SJSA1 (cell line): ENCODE measurements at places on chromosomes 1 and 21.

- DNase-seq, result no peak
Observed at GRCh38 chr1:167526667-167527383, 8.5 kb upstream of the CD247 start.

DNA sequence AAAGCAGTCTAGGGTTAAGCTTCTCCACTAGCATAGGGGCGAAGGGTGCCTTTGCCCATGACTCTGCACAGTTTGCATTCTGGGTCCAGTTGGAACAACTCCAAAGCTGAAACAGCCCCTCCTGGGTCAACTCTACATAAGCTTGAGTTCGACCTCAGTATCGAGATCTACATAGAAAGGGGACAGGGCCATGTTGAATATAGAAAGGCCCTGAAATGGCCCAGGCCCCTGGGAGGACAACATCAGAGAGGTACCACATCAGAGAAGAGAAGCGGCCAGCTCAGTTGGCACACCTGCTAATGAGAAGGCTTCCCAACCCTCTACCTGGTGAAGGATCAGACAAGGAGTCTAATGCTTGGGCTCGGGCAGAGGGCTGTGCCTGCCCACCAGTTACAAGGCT is 1.6 kb downstream of the DENND2D start:
- DNase-seq, result no peak

- peak; percentile 36 for DNase-seq
Observed at GRCh38 chr1:83901547-83902155, 97.3 kb downstream of the TTLL7 start.

DNA sequence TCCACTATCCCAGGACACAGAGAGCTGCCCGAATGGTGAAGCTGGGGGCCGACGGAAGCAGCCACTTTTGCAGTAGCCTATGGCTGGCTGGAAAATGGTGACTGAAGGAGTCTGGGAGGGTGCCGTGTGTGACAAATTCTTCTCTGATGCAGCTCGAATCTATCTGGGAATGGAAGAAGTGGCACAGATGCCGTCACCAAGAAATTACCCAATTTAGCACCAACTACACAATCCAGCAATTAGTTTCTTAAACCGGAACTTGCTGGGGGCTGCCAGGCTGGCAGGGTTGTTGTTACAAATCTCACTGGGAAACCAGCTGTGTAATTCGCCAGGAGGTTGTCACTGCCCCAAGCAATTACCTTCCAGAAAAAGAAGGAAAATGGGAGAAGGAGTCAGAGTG is 18.0 kb downstream of the DLGAP3 start:
- DNase-seq, result no peak

DNA sequence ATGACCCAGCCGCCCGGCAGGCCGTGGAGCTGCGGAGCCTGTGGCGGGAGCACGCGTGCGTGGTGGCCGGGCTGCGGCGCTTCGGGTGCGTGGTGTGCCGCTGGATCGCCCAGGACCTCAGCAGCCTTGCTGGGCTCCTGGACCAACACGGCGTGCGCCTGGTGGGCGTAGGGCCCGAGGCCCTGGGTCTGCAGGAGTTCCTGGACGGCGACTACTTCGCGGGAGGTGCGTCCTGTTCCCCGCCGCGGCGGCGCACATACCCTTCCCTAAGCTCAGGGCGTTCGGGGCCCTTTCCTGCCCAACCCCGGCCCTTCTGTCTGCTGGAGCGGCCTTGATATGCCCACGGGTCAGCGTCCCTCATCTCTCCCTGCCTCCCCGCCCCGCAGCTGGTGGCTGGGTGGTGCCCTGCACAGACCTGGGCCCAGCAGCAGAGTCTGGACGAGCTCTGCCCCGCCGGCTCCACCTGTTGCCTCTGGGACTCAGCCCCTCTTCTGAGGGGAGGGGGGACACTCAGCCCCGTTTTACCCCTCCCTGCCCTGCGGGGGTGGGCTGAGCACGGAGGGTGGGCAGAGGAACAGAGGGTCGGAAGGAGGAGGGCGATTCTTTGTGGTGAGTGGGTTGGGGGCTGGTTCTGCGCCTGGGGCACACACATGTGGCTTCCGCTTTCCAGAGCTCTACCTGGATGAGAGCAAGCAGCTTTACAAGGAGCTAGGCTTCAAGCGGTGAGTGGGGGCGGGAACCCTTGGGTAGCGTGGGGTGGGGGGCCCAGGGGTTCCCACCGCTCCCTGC is 688 bp downstream of the PRXL2B start:
- DNase-seq, result no peak

GRCh38 chr21:31374395-31374794 is 30.3 kb upstream of the TIAM1 start:
- DNase-seq, result no peak

DNA sequence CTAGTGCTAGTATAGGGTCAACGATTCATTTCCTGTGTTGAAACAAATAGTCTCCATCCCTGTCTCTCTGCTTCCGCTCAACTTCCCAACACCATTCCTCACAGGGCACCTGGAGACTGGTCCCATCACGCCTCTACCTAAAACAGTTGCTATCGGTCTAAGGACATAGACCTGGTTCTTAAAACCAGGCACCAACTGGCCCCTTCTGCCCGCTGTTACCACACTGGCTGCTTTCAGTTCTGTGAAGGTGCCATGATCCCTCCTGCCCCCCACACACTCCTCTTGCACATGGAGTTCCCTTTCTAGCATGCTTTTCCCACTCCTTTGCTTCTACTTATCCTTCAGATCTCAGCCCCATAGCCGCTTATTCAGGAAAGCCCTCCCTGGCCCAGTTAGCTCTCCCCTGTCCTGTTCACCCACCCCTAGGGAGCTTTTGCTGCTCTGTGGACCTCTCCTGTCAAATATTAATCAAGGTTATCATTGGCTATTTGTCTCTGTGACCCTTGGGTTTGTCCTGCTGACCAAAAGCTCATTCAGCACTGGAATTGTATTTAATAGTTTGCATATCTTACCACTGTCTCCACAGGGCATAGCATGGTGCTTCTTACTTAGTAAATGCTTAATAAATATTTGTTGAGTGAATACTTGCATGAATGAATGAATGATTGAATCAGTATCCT is 11.9 kb upstream of the KPRP start:
- DNase-seq, result no peak

GRCh38 chr1:4894566-4894965 is 240.2 kb downstream of the AJAP1 start:
- DNase-seq, result no peak

- no peak for DNase-seq
Observed at GRCh38 chr1:6509919-6510291, 18.4 kb upstream of the PLEKHG5 start.

DNA sequence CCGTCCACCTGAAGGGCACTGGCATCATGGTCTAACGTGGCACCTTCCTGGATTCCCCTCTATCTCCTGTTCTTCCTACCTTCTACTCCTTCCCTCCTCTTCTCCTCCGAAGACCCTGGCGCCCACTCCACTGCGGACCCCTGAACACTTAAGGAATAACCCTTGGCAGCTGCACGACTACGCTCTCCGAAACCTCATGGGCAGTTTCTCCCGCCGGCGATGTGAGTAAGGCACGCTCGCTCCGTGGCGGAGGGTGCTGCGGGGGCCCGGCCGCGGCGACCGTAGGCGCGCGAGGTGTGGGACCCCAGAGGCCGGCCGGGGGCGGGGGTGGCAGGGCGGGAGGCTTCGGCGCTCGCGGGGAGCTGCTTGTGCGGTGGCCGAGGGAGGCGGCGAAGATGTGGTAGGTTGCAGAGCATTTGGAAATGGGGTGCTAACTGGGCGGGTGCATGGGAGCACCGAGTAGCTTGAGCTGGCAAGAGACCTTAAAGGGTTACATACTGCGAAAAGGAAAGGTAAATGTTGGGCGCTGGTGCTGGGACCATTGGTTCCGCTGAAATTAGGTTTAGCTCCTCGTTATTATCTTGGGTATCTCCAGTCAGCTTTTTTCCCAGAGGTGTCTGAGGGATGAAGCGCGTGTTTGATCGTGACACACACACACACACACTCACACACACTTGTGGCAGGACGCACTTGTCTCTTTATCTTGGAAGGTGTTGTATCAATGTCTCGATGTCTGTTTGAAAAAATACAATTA is 876 bp downstream of the LRRC7 start:
- no peak for DNase-seq

- no peak for DNase-seq
Observed at GRCh38 chr21:44931137-44931500, 8.7 kb upstream of the SLX9 start.

DNA sequence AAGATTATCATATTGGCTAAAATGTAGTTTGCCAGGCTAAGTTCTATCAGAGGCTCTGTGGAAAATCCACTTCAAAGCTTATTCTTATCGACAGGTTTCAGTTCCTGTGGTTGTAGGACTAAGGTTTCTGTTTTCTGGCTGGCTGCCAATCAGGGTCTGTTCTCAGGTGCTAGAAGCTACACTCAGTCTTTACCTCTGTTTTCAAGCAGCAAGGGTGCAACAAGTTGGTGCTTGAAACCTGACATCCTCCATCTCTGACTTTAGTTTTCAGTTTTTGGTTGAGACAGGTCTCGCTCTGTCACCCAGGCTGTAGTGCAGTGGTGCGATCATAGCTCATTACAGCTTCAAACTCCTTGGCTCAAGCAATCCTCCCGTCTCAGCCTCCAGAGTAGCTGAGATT is 15.3 kb upstream of the TMCO2 start:
- no peak for DNase-seq

DNA sequence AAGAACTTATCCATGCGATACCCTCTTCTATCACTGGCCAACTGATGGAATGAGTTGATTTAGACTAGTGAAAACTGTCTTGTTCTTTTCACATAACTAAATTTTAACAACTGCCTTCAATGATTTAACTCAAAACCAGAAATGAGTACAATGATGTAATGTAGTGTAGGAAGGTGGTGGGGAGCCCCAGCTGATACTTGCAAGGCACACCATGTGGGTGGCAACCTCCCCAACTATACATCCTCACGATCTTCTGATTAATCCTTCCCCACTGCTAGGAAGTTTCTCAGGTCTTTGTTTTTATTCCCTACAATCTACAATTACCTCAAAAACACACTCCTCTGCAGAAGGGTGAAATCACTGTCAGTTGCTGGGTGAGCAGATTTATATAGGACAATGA is 100.7 kb downstream of the KCTD3 start:
- DNase-seq, result peak; percentile 15

- DNase-seq, result no peak
Observed at GRCh38 chr1:46960250-46960649, 19.0 kb upstream of the CYP4A11 start.

GRCh38 chr1:22870201-22870871 is 102.3 kb downstream of the LACTBL1 start:
- DNase-seq, result no peak

DNA sequence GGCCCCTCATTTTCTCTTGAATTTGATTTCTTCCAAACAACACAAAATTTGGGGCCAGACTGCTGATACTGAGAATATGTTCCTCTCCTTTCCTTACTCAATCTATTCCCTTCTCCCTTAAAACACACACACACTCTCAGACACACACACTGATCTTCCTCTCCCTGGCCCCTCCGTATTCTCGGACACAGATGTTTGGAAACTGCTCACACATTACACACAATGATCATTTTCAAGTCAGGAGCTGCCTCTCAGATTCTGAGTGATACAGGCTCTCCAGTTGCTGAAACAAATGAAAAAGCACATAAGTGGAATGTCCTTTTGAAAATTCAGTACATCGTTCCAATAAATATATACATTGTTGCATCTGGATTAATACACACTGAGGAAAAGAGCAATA is 161.3 kb downstream of the CLEC20A start:
- no peak for DNase-seq

DNA sequence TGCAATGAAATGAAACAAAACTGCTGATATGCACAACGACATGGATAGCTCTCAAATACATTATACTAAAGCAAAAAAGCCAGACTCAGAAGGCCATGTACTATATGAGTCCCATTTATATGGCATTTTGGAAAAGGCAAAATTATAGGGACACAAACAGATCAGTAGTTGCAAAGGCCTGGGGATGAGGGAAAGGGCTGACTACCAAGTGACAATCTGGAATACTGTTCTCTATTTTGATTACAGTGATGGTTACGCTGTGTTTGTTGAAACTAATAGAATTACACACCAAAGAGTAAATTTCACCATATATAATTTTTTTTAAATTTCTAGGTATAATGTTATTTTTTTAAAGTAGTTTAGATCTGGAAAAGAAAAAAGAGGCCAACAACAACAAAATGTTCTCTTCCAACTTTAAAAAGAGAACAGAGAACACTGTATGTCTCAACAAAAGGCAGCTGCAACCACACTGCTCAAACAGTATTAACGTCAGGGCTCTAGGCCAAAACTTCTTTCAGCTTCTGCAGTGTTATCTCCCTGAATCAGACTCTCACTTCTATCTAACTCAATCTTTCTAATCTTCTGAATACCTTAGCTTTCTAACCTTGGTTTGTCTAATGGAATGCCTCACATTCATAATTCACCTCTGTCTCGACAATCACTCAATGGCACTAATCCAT is 75.8 kb downstream of the FOXJ3 start:
- DNase-seq, result no peak

DNA sequence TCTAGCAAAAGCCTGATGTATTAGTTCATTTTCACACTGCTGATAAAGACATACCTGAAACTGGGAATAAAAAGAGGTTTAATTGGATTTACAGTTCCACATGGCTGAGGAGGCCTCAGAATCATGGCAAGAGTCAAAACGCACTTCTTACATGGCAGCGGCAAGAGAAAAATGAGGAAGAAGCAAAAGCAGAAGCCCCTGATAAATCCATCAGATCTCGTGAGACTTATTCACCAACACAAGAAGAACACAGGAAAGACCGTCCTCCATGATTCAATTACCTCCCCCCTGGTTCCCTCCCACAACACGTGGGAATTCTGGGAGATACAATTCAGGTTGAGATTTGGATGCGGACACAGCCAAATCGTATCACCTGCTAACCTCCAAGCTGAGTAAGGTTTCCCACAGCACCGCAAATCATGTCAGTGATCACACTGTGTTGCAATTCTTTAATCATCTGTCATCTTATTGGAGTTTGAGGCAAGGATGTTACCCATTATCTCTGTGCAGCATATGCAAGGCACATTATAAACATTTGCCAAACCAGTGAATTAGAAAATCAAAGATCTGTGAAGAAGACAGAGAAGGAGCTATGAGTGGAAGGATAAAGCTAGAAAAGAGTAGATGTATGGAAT is 128.5 kb downstream of the ZNF281 start:
- DNase-seq, result no peak

DNA sequence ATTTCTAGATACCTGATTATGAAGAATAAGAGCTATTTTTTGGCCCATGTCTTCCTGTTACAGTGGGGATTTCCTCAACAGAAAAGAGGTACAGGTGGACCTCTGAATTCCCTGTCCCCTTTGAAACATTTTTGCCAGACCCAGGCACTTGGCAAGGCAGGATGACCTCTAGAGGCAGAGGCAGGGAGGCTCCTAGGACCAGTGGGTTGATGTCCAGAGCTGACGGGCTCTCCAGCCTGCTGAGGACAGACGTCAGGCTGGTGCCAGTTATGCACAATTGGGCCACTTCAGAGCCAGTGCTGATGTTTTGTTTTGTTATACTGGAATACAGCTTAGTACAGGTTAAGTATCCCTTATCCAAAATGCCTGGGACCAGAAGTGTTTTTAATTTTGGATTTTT is 18.5 kb upstream of the A3GALT2 start:
- no peak for DNase-seq
